Lung (tissue), 17 donors: ENCODE measurements at places on chromosomes 4 and X. TPM values are rescaled to one million over a fixed set of nuclear protein-coding genes. Genes with fewer than 3 reads are reported as not detected.

Gene ADH1C
- polyA plus RNA-seq: 14.8 TPM

Gene FDCSP
- 0.87 TPM for polyA plus RNA-seq

Gene ANK2
- polyA plus RNA-seq: 1.1 TPM

Gene ADGRL3
- polyA plus RNA-seq: 0.47 TPM

Gene CXCL6
- polyA plus RNA-seq: 4.2 TPM

Gene S100P
- 118 TPM for polyA plus RNA-seq

Gene DGKK
- 0.01 TPM for polyA plus RNA-seq

Gene BRCC3
- 13.1 TPM for polyA plus RNA-seq

Gene CXCR3
- polyA plus RNA-seq: 0.87 TPM
